ENCODE measurements at places on chromosomes 12 and 14. TPM values are rescaled to one million over a fixed set of nuclear protein-coding genes. Genes with fewer than 3 reads are reported as not detected.

The SMIM41 gene
- not detected for total RNA-seq

The TMEM233 gene
- not detected for total RNA-seq

The TCHP gene
- total RNA-seq = 22.5 TPM

DNA sequence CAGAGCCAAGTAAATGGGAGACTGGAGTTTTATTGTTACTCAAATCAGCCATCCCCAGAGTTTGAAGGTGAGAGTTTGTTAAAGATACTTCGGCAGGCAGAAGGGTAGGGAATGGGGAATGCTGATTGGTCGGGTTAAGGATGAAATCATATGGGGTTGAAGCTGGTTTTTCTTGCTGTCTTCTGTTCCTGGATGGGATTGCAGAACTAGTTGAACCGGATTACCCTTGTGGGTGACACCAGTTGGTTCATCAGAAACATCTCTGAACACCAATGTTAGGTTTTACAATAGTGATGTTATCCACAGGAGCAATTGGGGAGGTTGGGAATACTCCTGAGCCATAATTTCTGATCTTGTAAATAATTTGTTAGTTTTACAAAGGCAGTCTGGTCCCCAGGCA is 18.7 kb upstream of the SMCO2 start:
- no peak for DNase-seq
- H3K36me3 ChIP-seq = no peaks in the 10 kb centered on the region
- no peaks in the 10 kb centered on the region for H3K27me3 ChIP-seq

DNA sequence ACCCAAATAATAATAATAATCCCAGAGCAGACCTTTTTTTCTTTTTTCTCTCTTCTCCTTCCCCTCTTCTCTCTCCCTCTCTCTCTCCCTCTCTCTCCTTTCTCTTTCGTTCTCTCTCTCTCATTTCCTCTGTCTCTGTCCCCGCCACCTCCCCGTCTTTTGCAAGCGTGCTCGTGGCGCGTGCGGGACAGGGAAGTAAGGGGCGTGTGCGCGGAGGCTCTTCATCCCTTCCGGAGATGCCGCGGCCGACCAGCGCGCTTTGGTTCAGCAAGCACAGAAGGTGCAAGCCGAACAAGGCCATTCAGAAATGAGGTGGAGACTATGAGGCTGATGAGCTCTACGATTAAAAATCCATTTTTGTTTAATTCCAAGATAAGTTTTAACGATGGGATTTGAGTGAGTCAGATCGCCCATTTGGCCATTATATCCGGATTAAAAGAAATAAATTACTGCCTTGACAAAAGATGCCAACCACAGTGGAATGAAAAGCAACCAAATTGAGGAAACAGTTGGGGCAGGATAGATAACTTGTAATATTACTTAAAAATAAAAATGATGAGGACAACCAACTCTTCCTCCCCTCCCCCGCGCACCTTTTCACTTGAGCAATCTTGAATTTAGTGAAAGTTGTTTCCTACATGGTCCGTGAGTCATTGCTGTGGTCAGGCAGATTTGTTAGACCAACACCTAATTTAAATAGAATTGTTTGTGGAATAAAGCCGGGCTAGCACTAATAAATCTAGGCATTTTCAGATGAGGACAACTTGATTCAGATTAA is 1.2 kb upstream of the AMIGO2 start:
- H3K4me3 ChIP-seq = peak overlapping the region; percentile 89
- peak; percentile 70 for DNase-seq
- peaks cover 76% of the 10 kb centered on the region for H3K4me1 ChIP-seq
- peaks cover 7% of the 10 kb centered on the region for H3K36me3 ChIP-seq
- no peaks in the 10 kb centered on the region for H3K27me3 ChIP-seq

- H3K27me3 ChIP-seq = no peaks in the 10 kb centered on the region
- H3K36me3 ChIP-seq = peaks cover 15% of the 10 kb centered on the region
- H3K4me1 ChIP-seq = peaks cover 21% of the 10 kb centered on the region
- H3K4me3 ChIP-seq = no peak overlapping the region
Observed at GRCh38 chr12:8045952-8046944, 13.7 kb downstream of the FOXJ2 start.

DNA sequence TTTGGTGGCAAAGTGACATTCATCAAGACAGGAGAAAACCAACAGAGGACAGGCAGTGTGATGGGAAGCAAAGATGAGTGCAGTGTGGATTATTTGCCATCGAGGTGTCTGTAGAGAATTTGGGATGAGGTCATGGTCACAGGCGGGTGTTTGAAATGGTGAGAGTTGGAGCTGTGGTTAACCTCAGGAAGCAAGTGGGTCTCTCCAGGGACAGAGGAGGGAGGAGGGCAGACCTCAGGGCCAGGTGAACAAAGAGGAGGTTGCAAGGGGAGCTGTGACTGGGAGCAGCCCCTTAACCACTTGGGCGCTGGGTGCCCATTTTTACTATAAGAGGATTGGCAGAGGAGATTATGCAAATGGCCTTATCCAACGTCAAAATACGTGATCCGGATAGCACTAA is 7.0 kb downstream of the FZD10 start:
- no peaks in the 10 kb centered on the region for H3K4me1 ChIP-seq

- H3K27ac ChIP-seq = no peak overlapping the region
- H3K27me3 ChIP-seq = no peaks in the 10 kb centered on the region
- no peak for DNase-seq
- H3K4me3 ChIP-seq = no peak overlapping the region
- no peaks in the 10 kb centered on the region for H3K4me1 ChIP-seq
Observed at GRCh38 chr12:97875064-97875463, 412.5 kb downstream of the RMST start.

DNA sequence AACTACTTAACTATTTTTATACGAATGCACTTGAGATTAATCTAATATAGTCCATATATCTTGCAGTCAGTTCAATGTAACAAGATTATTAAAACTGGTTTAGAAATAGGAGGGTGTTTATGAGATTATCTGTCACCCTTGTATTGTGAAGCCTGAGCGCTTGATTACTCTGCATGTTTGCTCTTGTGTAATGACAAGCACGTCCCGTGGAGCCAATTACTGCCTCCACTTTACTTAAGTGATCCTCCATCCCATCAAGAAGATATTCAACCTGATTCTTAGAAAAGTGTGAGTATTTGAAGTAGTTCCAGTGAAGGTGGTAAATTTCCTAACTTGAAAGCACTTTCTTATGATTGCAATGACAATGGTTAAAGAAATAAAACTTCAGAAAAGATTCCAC is 415.2 kb upstream of the GARIN6 start:
- H3K27me3 ChIP-seq = no peaks in the 10 kb centered on the region
- no peaks in the 10 kb centered on the region for H3K36me3 ChIP-seq
- DNase-seq = no peak
- no peak overlapping the region for H3K4me3 ChIP-seq
- H3K27ac ChIP-seq = no peak overlapping the region
- no peaks in the 10 kb centered on the region for H3K4me1 ChIP-seq

All from activated T-cell treated with anti-CD3 and anti-CD28 coated beads, Interleukin-2, amount 50 U/mL, for 72 hours (primary cell).